Activated CD4-positive, alpha-beta T cell treated with anti-CD3 and anti-CD28 coated beads for 24 hours (primary cell): ENCODE measurements at places on chromosomes 13 and 19.

GRCh38 chr19:2392366-2392765 lies 32.3 kb downstream of the TMPRSS9 start:
- no peak for DNase-seq

DNA sequence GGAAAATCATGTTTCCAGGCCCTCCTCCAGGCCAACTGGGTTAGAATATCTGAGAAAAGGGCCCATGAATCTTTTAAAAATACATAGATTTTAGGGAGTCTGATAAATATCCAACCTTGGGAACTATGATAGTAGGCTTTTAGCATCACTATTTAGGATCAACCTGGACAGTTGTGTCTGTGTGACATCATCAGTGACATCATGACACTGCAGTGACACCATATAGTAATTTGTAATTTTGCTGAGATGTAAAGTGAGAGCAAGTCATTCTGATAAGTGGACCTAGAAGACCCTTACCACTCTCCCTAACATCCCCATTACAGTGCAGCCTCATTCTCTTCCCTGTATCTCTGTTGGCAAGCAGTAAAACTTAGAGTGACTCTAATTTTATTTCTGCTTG lies 14.1 kb downstream of the GPALPP1 start:
- no peak for DNase-seq

- DNase-seq, result no peak
Measured at GRCh38 chr13:99528547-99528946, 27.3 kb downstream of the TM9SF2 start.

GRCh38 chr19:52566588-52566987 lies 3.5 kb upstream of the ZNF701 start:
- DNase-seq, result no peak

- DNase-seq, result no peak
Measured at GRCh38 chr13:26678796-26679195, 81.8 kb downstream of the GPR12 start.

DNA sequence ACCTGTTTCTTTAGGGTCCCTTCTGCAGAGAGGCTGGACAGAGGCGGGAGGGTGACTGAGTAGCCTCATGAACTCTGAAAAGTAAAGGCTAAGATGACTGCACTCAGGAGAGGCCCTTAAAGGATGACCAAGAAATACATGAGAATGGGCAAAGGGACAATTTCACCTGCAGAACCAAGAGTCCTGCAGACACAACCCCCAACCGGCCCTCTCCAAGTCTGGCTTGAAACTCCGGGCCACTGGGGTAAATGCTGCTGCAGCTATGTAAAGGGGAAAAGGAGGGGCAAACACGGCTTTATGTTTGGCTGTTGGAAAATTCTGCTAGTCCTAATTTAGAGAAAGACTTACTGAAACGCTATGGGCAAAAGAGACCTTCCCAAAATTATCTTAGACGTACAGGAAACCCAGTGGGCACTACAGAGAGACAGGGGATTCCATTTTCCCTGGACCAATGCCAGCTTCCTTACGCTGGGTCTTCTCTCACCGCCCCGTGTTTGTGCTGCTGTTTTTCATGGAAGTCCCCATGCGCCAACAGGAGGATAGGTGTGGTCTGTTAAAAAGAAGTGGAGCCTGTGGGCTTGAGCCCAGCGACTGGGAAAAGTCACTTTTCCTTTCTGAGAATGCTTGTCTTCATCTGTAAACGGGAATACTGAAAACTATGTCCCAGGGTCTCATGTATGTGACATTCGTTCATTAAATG lies 10.6 kb downstream of the COL4A2 start:
- DNase-seq, result no peak

GRCh38 chr13:79445968-79446645 lies 34.8 kb upstream of the NDFIP2 start:
- peak; percentile 12 for DNase-seq
